Stimulated activated CD4-positive, alpha-beta T cell treated with anti-CD3 and anti-CD28 coated beads, Interleukin-1b, Interleukin-23, amount 100 ng/mL, for 1 hour (primary cell): ENCODE measurements at places on chromosomes 12 and 14.

- no peak for DNase-seq
Measured at GRCh38 chr12:77925536-77926108, 94.9 kb downstream of the NAV3 start.

DNA sequence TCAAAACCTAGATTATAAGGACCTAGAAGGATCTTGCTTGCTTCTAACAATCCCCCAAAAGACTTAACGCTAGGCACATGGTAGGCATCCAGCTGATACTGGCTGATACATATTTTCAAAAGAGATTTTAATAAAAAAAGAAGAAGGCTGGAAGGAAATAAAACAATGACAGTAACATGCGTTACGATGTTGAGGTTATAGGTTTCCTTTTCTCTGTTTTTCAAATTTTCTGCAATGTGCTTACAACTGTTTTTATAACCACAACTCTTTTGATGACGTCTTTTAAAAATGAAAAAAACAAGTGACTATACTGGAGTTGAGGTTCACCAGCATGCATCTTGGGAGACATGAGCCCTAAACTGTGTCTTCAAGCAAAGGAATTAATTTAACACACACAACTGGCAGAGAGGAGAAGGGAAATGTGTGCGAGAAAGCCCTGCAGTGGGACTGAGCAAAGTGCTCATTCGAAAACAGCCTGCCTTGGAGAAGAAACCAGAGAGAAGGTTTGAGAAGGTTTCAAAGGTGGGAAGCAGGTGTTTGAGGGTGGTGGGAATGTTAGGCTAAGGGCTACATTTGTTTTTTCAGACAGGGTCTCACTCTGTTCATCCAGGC is 80.4 kb downstream of the DUSP16 start:
- no peak for DNase-seq

DNA sequence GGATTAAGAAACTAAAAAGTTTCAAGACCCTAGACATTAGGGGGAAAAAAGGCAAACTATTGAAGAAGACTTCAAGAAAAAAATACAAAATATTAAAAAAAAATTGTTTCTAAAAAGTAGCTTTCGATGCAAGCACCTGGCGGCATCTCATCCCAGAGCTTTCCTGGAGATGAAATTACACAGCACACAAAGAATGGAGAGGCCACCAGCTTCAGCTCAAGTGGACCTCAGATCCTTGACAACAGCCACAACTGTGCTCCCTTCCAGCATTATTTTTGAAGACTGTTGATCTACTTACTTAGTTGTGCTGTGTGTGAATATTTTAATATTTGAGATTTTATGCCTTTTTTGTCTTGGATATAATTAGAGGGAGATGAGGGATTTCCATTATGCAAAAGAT is 479.0 kb downstream of the GLT1D1 start:
- no peak for DNase-seq

GRCh38 chr14:30297876-30298795 is 260.8 kb upstream of the G2E3 start:
- DNase-seq, result no peak

DNA sequence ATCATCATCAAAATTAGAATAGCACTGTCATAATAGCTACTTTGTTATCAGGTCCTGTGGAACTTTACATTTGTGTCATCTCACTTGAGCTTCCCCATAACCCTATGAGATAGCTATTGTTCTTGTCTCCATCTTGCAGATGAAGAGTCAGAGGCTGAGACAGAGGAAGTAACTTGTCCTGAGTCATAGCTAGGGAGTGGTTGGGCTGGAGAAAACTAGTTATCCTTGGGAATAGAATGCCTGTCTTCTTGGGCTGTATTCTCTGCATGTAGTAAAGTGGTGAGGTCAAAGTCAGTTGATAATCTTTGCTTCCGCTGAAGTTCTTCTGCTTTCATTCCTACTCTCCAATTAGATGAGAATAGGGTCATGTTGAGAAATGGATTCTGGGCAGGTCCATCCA is 117.0 kb downstream of the SMOC1 start:
- no peak for DNase-seq

- DNase-seq, result no peak
Measured at GRCh38 chr14:19947413-19948090, 16.8 kb downstream of the OR4K1 start.

DNA sequence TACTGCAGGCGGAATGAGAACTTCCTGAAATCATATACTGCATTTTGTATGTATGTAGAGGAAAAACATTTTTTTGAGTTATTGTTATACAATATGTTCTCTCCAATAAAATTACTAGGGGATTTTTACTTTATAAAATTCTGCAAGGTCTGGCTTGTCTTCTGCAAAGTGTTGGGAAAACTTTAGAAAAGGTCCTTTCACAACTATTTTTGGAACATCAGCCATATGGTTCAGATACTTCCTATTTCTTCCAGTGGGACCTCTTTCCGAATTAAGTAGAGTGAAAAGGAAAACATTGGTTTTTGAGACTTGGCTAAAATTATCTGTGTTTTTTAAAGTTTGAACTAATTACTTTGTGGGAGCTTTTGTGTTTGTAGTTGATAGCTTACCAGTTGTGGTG is 52.7 kb downstream of the DAAM1 start:
- no peak for DNase-seq

DNA sequence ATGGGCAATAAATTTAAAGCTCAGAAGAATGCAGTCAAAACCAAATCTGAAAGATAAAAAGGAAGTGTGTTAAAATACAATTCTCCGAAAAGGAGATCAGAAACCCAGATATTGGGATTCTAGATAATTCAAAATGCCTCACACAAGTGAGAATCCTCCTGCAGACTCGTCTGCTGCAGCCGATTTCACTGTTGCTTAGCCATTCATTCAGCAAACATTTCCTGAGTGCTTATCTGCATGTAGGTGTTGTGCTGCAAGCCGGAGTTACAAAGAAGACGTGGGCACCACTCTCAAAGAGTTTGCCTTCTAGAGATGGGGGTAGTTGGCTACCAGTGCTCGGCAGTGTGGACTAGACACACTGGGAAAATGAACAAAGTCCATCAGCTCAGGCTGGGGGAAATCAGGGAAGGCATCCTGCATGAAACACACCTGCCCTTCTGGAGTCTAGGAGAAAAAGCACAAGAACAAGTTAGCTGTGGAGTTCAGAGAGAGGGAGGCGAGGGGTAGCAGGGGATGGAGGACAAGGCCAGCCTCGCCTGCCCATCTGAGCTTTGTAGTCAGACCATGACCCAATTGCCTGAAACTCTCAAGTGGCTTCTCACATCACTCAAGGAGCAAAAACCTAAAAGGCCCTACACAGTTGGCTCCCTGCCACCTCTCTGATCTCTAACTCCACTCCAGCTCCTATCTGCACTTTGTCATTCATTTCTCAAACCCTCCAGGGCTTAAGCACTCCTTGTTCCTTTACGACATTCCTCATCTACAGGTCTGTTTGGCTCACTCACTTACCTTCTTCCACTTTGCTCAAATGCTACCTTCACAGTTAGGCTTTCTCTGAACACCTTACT is 310.0 kb upstream of the DDHD1 start:
- DNase-seq, result no peak

DNA sequence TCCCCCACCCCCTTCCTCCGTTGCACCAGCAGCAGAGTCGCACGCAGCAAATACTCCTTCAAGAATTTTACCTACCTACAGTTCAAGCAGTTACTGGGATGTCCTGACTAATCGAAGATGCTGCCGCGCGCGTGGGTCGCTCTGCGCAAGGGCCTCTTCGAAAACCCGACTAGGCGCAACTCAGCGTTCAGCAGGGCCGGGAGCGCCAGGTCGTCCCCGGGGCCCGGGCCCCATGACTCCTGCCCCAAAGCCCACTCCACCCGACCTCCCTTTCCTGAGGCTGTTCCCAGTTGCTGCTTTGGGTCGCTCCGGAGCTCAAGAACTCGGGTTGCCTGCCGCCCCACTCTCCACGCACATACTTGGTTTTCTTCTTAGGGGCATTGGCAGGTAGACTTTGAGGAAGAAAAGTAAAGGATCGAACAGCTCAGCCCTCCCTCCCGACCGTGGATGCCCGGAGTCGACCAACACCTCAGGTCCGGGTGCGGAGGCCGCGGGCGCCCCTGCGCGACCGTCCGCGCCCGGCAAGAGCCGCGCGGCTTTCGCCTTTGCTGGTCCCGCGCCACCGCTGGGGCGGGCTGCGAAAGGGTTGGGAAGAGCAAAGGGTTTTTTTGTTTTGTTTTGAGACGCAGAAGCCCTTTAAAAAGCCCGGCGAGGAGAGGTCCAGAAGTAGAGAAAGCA is 1.9 kb downstream of the BMP4 start:
- DNase-seq, result no peak

DNA sequence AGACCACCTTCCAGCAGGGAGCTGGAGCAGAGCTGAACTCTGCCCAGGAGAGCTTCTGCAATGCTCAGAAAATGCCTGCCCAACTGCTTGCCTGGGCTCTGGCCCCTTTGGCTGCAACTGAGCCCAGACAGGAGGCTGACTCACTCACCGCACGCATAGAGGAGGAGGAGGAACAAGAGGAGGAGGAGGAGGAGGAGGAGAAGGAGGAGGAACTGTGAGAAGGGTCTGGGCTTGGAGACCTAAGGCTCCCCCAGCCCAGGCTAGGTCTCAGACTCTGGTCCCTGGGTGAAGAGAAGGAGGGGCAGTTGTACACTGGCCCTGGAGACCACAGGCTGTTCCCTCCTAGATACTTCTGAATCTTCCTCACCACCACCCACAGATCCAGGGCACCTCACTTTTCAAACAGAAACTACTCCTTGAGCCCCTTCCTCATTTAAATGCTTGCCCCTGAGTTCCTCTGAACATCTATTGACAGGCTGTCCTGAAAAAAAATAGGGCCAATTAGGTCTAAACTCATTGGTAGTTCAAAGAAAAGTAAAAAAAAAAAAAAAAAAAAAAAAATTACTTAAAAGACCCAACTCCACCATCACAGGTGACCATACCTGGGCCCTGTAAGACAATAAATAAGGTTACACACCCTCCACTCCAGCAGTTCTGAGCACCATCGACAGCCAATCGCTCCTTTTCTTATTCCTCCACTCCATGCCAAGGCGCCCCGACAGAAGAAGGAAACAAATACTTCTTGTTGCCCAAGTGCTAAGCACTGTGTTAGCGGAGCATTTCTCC is 674 bp downstream of the VDR start:
- DNase-seq, result peak; percentile 27
